ENCODE measurements at places on chromosomes 4 and X.

DNA sequence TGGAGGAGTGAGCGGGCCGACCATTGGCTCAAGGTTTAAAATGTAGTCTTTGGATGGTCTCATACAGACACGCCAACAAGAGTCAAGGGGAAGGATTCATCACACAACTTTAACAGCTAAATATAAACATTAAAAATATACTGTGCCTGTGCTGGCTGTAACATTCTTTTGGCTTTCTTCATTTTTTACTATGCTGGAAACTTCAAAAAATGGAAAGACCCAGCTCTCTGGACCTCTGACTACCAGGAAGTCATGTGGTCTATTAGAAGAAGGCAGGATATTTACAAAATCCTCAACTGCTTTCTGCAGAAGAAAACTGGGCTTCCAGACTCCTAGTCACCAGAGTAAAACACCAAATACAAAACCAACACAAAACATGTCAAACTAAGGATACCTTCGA, 49.8 kb upstream of the KLF3 start:
- no peak for DNase-seq

DNA sequence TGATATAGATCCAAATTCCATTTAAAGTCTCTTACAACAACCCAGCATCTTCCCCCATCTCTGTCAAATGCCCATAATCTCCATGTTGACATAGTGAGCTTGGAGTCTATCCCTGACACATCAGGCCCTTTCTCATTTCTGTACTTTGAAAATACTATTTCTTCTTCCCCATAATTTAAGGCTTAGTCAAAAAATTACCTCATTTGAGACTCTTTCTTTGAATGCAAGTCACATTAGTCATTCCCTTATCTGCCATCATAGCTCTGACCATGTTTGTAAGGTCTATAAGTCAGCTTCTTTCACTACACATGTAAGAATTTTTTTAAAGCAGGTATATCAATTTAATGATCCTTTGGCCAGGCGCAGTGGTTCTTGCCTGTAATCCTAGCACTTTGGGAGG, 99.9 kb downstream of the DDX60 start:
- no peak for DNase-seq

- DNase-seq: no peak
Observed at GRCh38 chr4:20252656-20253282, 1.1 kb downstream of the SLIT2 start.

DNA sequence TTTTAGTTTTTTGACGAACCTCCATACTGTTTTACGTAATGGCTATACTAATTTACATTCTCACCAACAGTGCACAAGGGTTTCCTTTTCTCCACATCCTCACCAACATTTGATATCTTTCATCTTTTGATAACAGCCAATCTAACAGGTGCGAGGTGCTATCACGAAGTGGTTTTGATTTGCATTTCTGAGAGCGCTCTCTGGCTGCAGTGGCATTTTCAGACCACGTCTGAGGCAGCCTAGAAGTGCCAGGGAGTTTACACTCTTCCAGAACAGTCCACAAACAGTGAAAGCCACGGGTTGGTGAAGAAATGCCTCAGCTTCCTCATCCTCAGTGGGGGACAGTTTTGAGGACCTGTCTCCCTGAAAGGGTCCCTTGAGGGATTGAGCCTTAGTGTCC, 471.0 kb downstream of the BCOR start:
- DNase-seq: no peak

DNA sequence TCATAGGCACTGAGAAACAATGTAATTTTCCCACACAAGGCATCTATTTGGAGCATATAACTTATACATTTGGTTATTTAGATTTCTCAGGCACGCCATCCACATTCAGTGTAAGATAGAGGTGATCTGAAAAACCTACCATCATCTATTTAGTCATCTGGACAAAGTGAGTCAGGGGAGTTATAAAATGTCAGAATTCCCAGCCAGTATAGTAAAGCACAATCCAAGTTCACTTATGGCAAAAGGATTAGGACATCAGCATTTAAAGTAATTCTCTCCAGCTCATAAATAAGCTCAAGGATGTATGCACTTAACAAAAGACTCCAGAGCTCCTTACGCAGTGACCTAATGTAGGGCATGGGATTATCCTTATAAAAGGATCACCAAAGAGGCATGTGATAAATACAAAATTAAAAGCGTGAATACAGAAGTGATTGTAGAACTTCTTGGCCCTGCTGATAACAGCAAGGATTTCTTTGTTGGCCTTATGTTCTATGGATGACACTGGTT, 65.3 kb upstream of the DCLK2 start:
- no peak for DNase-seq

DNA sequence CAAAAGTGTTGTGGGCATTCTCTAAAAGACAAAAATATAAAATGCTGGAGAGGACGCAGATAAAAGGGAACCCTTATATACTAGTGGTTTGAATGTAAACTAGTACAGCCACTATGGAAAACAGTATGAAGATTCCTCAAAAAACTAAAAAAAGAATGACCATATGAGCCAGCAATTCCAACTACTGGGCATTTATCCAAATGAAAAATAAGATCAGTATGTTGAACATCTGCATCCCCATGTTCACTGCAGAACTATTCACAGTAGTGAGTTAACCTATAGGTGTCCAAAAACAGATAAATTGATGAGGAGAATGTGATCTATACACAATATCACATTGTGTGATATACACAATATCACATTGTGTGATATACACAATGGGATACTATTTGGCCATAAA, 1615.3 kb downstream of the PCDH18 start:
- DNase-seq: no peak

Measured in activated CD8-positive, alpha-beta memory T cell treated with anti-CD3 and anti-CD28 coated beads for 48 hours (primary cell).